Muscle of arm (tissue), 14 donors: ENCODE measurements at places on chromosomes 13 and 19.

GRCh38 chr19:6687114-6687513 is 17.2 kb upstream of the TNFSF14 start:
- DNase-seq = no peak

DNA sequence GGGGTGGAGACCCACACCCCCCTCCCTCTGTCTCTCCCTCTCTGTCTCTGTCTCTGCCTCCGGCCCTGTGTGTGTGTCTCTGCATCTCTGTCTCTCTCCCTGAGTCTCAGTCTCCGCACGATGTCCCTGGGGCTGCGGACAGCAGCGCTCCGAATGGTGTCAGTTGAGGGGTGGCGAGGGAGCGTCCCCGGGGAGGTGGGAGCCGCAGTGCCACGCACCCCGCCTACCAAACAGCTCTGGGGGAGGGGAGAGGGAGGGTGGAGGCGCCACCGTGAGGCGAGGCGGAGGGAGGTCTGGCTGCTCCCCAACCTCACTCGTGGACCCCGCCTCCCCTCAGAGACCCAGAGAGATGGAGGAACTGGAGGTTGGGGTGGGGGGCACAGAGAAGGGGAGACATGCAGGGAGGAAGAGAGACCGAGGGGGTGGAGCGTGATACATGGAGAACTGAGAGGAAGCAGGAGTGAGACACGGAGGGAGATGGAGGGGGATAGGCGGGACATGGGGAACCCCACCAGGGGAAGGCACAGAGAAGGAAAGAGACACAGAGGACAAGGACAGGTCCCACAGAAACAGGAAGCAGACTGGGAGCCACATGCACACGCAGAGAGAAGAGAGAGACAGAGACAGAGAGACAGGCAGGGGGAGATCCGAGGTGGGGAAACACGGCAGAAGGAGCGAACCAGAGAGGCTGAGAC is 7.2 kb downstream of the ERFL start:
- DNase-seq = no peak

GRCh38 chr13:29849071-29849631 is 1.3 kb downstream of the UBL3 start:
- DNase-seq = peak; percentile 64

DNA sequence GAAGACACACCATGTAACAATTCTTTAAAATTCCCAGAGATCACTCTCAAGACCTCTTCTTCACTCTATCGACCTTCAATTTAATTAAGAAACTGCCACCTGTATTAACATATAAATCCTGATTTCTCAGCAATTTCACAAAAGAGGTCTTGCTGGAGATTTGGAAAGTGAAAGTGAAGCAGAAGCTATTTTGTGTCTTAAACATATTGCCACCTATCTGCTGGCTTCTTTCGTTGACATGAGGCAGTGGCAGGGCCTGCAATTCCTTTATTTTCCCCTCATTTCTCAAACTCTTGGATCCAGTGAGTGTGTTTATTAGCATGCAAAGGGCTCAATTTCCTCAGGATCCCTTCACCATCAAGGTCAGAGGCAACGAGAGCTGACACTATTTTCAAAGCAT is 780.2 kb upstream of the SLITRK1 start:
- DNase-seq = no peak

- no peak for DNase-seq
These were observed 4.8 kb downstream of the LSR start for GRCh38 chr19:35253316-35254286.
